Glutamatergic neuron (in vitro differentiated cells): ENCODE measurements at places on chromosomes 16 and 17.

DNA sequence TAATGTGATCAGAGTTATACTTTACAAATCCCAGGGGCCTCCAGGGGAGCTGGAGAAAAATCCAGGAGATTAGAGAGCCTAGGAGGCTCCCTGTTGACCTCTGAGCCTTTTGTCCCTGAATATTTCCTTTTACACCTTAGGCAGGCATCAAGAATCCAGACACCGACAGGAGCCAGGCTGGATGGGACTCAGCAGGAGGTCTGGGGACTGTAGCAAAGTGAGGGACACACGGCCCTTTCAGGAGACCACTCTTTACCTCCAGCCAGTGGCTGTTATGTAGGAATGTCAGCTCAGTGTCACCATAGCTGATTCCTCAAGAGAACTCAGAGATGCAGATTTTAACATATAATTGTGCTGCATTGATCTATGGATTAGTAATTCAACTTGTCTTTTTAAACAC is 198.4 kb downstream of the SHISA9 start:
- no peak for DNase-seq

DNA sequence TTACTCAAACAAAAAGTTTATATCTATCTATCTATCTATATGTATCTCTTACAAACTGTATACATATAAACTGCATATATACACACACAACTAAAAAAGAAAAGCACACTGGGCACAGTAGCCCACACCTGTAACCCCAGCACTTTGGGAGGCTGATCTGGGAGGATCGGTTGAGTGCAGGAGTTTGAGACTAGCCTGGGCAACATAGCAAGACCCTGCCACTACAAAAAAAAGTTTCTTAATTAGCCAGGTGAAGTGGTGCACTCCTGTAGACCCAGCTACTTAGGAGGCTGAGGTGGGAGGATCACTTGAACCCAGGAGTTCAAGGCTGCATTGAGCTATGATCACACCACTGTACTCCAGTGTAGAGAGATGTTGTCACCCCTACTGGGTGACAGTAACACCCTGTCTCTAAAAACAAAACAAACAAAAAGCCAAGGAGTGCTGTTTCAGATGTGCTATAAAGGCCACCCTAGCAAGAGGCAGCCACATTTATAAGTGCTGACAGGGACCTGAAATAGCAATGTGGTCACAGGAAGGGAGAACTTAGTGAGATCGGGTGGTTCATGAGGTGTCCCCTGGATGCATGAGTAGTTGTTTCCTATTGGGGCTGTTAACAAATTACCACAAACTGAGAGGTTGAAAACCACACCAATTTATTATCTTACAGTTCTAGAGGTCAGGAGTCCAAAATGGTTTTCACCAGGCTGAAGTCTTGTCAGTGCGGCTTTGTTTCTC is 4.8 kb downstream of the CD2BP2 start:
- DNase-seq = no peak

GRCh38 chr17:7852919-7853690 is 1.8 kb upstream of the TMEM88 start:
- no peak for DNase-seq

DNA sequence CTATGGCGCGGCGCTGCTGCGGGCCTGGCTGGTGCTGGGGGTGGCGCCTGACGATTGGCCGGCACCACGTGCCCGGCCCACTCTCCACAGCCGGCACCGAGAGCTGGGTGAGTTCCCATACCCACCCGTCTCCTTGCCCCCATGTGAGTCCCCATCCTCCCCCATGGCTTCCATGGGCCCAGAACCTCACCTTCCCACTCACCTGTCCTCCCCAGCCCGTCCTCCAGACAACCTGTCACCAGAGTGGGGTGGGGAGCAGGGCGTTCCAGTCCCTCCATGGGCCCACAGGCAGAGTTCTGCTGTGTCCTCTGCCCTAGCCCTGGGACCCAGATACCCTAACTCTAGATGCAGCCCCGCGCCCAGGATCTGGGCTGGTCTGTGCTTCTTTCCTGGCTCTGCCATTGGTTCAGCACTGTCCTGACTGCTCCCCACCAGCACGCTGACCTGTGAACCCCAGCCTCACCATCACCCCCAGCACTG is 5.5 kb downstream of the ARMC5 start:
- no peak for DNase-seq

DNA sequence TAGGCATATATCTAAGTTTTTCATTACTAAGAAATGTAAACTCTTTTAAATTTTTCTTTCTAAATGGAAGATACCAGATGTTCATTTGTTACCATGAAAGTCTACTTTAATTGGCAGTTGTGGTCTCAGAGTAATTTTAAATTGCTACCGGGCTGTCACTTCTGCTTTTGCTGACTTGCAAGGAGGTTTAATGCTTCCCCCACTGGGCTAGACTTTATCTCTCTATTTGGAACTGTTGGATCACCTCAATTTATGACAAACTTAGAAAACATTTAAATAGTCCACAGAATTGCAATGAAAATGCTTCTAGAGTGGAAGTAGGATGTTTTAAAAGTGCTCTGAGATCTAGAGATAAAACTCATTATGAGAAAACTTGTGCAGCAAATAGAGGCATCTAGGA is 479.8 kb upstream of the GOT2 start:
- no peak for DNase-seq

DNA sequence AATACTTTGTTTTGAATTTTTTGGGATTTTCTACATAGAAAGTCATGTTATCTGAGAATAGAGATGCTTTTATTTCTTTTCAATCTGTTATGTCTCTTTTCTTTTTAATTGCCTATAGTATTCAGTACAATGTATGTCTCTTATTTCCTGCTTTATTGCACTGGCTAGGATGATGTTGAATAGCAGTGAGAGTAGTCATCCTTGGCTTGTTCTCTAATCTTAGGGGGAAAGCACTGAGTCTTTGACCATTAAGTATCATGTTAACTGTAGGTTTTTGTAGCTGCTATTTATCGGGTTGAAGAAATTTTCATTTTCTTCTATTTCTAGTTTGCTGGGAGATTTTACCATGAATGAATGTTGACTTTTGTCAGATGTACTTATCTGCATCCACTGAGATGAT is 10.0 kb upstream of the ABCA3 start:
- DNase-seq = no peak

DNA sequence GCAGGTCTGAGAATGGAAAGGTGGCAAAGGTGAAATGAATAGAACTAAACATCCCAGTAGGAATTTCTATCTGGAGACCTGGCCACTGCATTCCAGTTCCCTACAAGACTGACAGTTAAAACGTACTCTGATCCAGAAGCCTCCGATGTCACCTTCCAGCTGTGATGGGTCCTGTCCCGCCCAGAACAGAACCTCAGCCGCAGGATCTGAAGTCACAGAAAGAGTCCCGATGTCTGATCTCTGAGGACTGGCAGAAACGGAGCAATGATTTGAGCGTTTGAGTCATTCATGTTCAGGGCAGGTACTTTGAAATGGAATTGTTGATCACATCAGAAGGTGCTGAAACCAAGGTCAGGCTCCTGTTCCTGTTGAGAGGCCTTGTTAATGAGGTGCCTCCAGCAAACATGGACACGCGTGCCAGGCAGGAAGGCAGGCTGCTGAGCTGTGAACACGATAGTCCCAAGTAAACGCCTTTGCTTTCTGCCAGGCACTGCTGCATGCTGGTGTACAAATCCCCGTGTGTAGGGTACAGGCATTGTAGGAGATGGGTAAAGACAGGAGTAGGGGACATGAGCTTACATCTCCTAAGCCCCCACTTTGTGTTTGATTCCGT is 61.4 kb downstream of the VAT1L start:
- DNase-seq = no peak

DNA sequence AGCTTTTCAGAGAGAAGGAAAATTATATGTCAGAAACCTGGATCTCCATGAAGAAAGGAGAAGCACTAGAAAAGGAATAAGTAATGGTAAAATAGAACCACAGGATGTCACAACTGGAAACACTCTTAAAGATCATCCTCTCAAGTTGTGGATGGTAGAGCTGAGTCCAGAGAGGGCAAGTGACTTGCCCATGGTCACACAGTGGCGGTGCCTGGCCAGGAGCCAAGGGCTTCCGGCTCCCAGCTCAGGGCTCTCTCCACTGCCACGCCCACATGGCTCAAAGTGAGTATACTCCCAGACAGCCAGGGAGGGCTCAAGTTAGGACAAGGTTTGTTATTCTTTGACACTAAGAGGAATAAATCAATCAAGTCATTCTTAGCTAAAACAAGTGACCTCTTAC is 159.8 kb downstream of the COPRS start:
- no peak for DNase-seq

- DNase-seq = peak; percentile 71
These were observed 113.5 kb upstream of the RPL38 start for GRCh38 chr17:74089869-74090464.
